GM13976 (cell line): ENCODE measurements at places on chromosomes 3 and 15.

- peak; percentile 9 for DNase-seq
Observed at GRCh38 chr3:154334973-154335420, 10.7 kb upstream of the DHX36 start.

GRCh38 chr3:161316006-161316689, 55.2 kb downstream of the SPTSSB start:
- DNase-seq = no peak

DNA sequence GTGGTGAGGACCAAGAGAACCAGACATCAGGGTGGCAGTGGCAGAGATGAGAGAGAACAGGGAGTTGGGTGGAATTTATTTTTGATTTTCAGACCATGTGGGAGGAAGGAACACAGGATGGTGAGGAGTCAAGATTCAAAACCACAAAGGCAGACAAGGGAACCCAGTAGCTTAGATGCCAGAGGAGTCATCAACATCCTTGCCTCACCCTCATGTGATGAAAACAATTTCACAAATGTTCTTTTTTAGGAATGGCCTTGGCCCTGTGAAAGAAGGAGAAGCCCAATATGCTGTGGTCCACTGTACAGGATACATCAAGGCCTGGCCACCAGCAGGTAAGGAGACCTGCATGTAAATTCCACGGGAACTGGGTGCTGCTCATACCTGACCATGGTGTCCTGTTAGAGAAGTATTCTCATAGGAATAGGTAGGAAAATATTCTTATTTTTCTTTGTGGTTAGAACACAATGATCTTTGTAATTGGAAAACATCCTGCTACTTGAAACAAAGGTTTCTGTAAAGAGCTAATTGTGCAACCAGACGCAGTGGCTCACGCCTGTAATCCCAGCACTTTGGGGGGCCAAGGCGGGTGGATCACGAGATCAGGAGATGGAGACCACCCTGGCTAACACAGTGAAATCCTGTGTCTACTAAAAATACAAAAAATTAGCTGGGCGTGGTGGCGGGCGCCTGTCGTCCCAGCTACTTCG, 110.0 kb downstream of the ARNT2 start:
- DNase-seq = no peak

DNA sequence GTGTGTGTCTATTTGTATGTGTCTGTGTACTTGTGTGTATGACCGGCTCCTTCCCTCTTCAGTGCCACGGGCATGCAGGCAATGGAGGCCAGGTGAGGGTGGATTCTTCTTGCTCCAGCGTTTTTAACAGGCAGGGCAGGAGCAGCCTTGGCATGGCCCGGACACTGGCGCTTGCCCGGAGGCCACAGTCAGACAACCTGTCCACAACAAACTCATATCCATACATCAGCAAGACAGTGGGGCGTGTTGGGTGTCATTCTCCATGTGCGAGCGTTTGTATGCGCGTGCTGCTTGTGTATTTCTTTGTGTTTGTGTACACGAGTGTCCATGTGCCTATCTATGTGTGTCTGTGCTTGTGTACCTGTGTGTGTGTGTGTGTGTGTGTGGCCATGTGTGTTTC, 29.8 kb downstream of the PTH1R start:
- no peak for DNase-seq

DNA sequence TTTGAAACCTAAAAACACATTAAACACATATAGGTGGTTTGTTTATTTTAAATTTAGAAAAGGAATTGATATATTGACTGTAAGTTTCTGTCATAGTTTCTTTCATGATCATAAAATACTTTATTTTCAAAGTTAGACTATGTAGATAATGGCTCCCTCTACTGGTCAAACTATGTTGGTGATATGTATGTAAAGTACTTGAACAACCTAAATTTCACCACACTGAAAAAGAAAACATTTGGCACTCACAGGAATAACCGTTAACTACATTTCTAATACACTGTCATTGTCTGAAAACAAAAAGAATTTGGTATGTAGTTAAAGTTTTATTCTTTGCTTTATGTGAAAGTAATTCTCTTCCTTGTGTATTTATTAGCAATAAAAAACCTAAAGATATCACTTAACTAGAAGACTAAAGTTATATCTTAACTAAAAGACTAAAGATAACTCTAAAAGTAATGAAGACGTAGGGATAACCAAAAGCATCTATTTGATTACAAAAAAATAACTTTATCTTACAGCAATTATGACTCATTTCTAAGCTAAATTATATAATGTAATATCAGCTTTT, 427.5 kb downstream of the VGLL3 start:
- peak; percentile 20 for DNase-seq
